SJCRH30 (cell line): ENCODE measurements at places on chromosomes 3 and 15. TPM values are rescaled to one million over a fixed set of nuclear protein-coding genes. Genes with fewer than 3 reads are reported as not detected.

Gene ZNF501
- 0.76 and 1.8 TPM in 2 replicates for total RNA-seq

GRCh38 chr3:15348246-15348645 is 15.9 kb upstream of the SH3BP5 start:
- no peak overlapping the region for H3K4me3 ChIP-seq
- H3K4me1 ChIP-seq, result no peaks in the 10 kb centered on the region
- no peaks in the 10 kb centered on the region for H3K27me3 ChIP-seq
- H3K36me3 ChIP-seq, result no peaks in the 10 kb centered on the region
- DNase-seq, result no peak
- no peak overlapping the region for H3K27ac ChIP-seq

DNA sequence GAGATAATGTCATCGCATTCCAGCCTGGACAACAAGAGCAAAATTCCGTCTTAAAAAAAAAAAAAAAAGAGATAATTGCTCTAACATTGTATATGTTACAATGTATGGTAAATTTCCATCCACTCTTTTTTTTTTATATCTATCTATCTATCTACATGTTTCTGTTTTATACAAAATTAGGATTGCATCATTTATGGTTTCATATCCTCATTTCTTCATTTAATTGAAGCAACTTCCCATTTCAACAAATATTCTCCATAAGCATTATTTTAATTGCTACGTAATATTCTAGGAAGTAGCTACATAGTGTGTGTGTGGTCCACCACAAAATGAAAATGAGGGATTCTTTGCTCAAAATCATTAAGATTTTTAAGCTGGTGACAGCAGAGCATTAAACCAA is 18.4 kb downstream of the RBP1 start:
- no peaks in the 10 kb centered on the region for H3K4me1 ChIP-seq
- H3K27me3 ChIP-seq, result no peaks in the 10 kb centered on the region
- no peak overlapping the region for H3K4me3 ChIP-seq

Gene THSD4
- 18.1 and 20.7 TPM in 2 replicates for total RNA-seq

Gene CDC25A
- 83.1 and 92.0 TPM in 2 replicates for total RNA-seq

DNA sequence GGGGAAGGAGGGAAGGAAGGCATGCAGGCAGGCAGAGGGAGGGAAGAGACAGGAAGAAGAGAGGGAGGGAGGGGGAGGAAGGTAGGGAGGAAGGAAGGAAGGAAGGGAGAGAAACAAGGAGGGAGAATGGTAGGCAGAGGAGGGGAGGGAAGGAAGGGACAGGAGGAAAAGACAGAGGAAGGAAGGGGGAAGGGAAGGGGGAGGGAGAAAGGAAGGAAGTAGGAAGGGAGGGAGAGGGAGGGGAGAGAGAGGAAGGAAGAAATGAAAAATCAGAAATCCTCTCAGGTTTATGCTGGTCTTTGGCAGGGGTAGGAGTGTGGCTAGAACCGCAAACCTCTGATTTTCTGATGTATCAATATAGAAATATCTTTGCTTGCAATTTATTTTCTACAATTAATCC is 4.2 kb downstream of the PRTG start:
- no peak for DNase-seq
- H3K27me3 ChIP-seq, result no peaks in the 10 kb centered on the region
- peaks cover 48% of the 10 kb centered on the region for H3K36me3 ChIP-seq
- no peak overlapping the region for H3K27ac ChIP-seq
- peaks cover 34% of the 10 kb centered on the region for H3K4me1 ChIP-seq
- H3K4me3 ChIP-seq, result no peak overlapping the region

DNA sequence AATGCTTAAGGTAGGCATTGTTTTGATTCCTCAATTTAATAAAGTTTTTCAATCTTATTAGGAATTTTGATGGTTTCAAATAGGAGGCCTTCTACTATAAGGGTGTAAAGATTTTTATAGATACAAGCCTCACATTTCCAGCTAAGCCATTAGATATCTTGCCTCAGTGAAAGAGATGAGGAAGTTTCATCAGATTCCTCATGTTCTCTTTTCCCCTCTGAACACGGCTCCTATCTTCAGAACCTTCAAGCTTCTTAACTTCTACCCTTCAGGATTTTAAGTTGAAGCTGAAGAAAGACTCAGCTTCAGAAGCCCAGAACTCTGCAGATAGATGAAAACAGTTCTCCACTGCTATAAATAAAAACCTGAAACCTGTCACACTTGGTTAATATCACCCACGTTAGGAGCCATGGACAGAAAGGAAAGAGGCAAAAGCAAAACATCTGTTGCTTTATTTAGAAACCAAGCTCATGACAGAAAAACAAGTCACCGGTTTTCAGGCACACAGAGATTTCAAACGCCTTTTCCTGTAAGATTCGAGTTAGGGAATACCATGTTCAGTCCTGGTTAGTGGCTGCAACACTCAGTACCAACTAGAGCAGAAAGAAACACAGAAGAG is 82.2 kb upstream of the GOLGA8B start:
- no peaks in the 10 kb centered on the region for H3K27me3 ChIP-seq
- DNase-seq, result no peak
- no peak overlapping the region for H3K27ac ChIP-seq
- H3K36me3 ChIP-seq, result no peaks in the 10 kb centered on the region
- no peak overlapping the region for H3K4me3 ChIP-seq

GRCh38 chr3:127365163-127365798 is 77.4 kb upstream of the PRR20G start:
- no peak overlapping the region for H3K4me3 ChIP-seq
- no peaks in the 10 kb centered on the region for H3K27me3 ChIP-seq
- DNase-seq, result no peak
- H3K4me1 ChIP-seq, result no peaks in the 10 kb centered on the region
- no peaks in the 10 kb centered on the region for H3K36me3 ChIP-seq
- no peak overlapping the region for H3K27ac ChIP-seq

DNA sequence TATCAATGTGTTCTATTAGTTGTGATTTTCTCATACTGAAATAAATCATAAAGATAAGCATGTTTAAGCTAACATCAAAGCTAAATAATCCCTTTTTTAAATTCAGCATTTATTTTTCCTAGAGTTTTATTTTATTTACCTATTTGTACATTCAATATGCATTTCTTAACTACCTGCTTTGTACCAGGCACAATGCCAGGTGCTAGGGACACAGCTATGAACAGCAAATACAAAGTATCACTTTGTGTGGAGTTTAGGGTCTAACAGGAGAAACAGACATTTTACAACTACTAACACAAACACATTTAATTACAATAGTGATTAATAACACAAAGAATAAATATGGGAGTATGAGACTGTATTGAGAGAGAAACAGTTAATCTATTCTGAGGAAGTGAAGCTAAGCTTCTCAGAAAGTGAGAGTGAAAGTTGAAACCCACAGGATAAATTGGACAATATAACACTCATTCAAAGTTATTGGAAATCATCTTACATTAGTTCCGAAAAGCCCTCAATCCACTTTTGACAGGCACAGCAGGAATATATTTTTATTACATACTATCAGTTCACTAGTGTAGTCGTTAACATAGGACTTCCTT is 159.6 kb downstream of the GBE1 start:
- no peaks in the 10 kb centered on the region for H3K36me3 ChIP-seq
- H3K27me3 ChIP-seq, result no peaks in the 10 kb centered on the region
- DNase-seq, result no peak
- H3K4me1 ChIP-seq, result no peaks in the 10 kb centered on the region

Gene RASGRP1
- total RNA-seq, result 1.4 and 1.9 TPM in 2 replicates

Gene LDHAL6B
- not detected in 2 replicates for total RNA-seq

Gene UBXN7
- total RNA-seq, result 28.9 and 32.4 TPM in 2 replicates

GRCh38 chr3:71451060-71451459 is 132.5 kb downstream of the FOXP1 start:
- H3K4me1 ChIP-seq, result no peaks in the 10 kb centered on the region
- H3K36me3 ChIP-seq, result no peaks in the 10 kb centered on the region
- H3K27ac ChIP-seq, result no peak overlapping the region
- H3K4me3 ChIP-seq, result no peak overlapping the region
- no peak for DNase-seq
- no peaks in the 10 kb centered on the region for H3K27me3 ChIP-seq

GRCh38 chr15:47203993-47204392 is 513.3 kb upstream of the SEMA6D start:
- no peak for DNase-seq
- H3K27ac ChIP-seq, result no peak overlapping the region
- H3K4me3 ChIP-seq, result no peak overlapping the region
- H3K4me1 ChIP-seq, result no peaks in the 10 kb centered on the region
- no peaks in the 10 kb centered on the region for H3K36me3 ChIP-seq
- H3K27me3 ChIP-seq, result no peaks in the 10 kb centered on the region

- DNase-seq, result no peak
- H3K27me3 ChIP-seq, result no peaks in the 10 kb centered on the region
- H3K4me1 ChIP-seq, result no peaks in the 10 kb centered on the region
- no peak overlapping the region for H3K27ac ChIP-seq
- H3K36me3 ChIP-seq, result no peaks in the 10 kb centered on the region
Observed at GRCh38 chr15:50075319-50075718, 43.7 kb downstream of the ATP8B4 start.

Gene RLBP1
- total RNA-seq, result not detected in 2 replicates

- peak overlapping the region; percentile 56 for H3K27ac ChIP-seq
- peaks cover 15% of the 10 kb centered on the region for H3K4me1 ChIP-seq
- H3K4me3 ChIP-seq, result no peak overlapping the region
- H3K27me3 ChIP-seq, result no peaks in the 10 kb centered on the region
- no peaks in the 10 kb centered on the region for H3K36me3 ChIP-seq
Observed at GRCh38 chr3:71208211-71209095, 375.1 kb downstream of the FOXP1 start.

GRCh38 chr3:4772171-4772804 is 206.9 kb upstream of the BHLHE40 start:
- no peak for DNase-seq
- no peaks in the 10 kb centered on the region for H3K4me1 ChIP-seq
- no peaks in the 10 kb centered on the region for H3K36me3 ChIP-seq
- H3K4me3 ChIP-seq, result no peak overlapping the region

Gene SEMA3G
- total RNA-seq, result 0.03 and 0.10 TPM in 2 replicates

Gene CYP19A1
- not detected in 2 replicates for total RNA-seq

- no peak overlapping the region for H3K4me3 ChIP-seq
- H3K4me1 ChIP-seq, result no peaks in the 10 kb centered on the region
- H3K27me3 ChIP-seq, result no peaks in the 10 kb centered on the region
- no peak for DNase-seq
- no peaks in the 10 kb centered on the region for H3K36me3 ChIP-seq
Observed at GRCh38 chr3:191296041-191296541, 33.1 kb upstream of the CCDC50 start.
